ENCODE measurements at places on chromosomes 3 and 15.
A peak's percentile ranks its signal among the peaks of the same experiment; 100 is the strongest.

GRCh38 chr3:43102773-43103480, 3.0 kb downstream of the POMGNT2 start:
- DNase-seq, result no peak

GRCh38 chr15:74631087-74631385, 15.4 kb downstream of the CLK3 start:
- DNase-seq, result no peak

GRCh38 chr15:22845289-22845900, 6.9 kb downstream of the NIPA2 start:
- DNase-seq, result no peak

DNA sequence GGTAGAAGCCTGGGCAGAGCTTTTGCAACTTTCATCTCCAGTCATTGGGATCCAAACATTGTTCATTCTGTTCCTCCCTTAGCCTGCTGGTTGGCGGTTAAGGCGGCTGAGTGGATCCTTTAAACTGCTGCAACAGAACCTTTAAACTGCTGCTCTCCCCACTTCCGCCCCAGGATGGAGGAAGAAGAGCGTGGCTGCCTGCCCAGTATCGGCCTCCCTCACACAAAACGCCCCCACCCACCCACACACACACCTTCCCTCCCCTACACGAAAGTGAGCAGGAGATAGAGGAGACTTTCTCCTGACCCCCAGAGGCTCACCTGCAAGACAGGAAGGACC, 460 bp upstream of the ZMAT3 start:
- peak; percentile 54 for DNase-seq

DNA sequence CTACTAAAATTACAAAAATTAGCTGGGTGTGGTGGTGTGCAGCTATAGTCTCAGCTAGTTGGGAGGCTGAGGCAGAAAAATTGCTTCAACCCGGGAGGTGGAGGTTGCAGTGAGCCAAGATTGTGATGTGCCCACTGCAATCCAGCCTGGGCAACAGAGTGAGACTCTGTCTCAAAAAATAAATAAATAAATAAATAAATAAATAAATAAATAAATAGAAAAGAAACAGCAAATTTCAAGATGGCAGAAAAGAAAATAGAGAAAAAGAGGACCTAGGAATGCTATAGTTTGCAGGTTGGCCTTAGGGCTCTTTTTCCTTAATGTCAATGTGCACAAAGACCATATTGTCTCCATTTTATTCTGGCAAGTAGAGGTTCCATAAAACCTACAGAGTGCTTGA, 28.2 kb downstream of the IQCF6 start:
- no peak for DNase-seq

DNA sequence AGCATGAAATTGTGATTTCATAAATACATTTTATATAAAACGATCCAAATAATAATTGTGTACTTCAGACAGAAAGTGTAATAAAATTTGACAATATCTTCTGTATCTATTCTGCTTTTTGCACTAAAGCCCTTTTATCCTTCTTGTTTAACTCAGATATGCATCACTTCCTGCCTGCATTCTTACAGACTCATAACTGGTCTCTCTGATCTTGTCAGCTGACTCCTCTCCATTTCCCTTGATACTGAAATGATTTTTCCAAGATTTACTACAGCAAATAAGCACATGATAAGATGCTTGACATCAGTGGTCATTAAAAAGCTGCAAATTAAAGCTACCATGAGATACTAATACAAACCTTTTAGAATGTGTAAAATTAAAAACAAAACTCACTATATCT, 25.3 kb upstream of the SI start:
- DNase-seq, result no peak

GRCh38 chr15:76239786-76240185, 71.5 kb downstream of the ETFA start:
- no peak for DNase-seq

DNA sequence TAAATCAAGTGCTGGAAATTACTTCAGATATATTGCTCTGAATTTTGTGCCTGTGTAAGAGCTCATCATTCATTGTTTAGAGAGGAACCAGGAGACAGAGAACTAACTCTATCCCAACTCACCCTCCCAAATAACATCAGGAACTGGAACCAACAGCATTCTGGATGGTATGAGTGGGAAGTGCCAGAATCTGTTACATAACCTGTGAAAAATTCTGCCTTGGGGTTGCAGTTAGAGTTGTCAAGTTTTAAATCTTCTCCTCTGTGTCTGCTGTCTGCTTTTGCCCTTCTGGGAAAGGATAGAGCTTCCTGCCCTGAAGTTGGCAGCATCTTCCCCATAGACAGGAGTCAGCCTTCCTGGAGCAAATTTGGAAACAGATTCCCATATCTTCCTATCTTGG, 41.2 kb downstream of the TIMP4 start:
- no peak for DNase-seq

GRCh38 chr15:75840659-75841058, 2.6 kb upstream of the UBE2Q2 start:
- peak; percentile 57 for DNase-seq

Measured in femur (tissue), 1 donor.